ENCODE measurements at places on chromosomes 1 and 21.

GRCh38 chr1:169163059-169163458 lies 56.6 kb downstream of the ATP1B1 start:
- DNase-seq = no peak

- DNase-seq = no peak
Observed at GRCh38 chr1:3417082-3417739, 37.3 kb upstream of the ARHGEF16 start.

DNA sequence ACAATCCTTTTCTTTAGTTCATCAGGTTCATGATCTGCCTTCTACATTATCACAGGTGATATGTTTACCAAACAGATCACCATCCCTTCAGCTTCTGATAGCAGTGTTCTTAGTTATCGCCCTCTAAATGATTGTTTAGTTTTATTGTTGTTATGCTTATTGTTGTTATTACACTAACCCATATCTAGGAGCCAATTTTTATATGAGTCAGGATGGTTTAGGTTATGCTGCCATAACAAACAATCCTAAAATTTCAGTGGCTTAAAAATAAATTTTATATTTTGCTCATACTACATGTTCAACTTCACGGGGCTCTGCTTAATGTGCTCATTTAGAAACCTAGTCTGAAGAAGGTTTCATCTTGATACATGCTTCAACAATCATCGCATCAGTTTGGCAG lies 4.4 kb upstream of the JUN start:
- DNase-seq = no peak

- no peak for DNase-seq
Observed at GRCh38 chr1:4653796-4654725, at the start of gene AJAP1. AJAP1 (plus strand) TSS chr1:4654609; CDS start chr1:4655426, 817 bp downstream.

DNA sequence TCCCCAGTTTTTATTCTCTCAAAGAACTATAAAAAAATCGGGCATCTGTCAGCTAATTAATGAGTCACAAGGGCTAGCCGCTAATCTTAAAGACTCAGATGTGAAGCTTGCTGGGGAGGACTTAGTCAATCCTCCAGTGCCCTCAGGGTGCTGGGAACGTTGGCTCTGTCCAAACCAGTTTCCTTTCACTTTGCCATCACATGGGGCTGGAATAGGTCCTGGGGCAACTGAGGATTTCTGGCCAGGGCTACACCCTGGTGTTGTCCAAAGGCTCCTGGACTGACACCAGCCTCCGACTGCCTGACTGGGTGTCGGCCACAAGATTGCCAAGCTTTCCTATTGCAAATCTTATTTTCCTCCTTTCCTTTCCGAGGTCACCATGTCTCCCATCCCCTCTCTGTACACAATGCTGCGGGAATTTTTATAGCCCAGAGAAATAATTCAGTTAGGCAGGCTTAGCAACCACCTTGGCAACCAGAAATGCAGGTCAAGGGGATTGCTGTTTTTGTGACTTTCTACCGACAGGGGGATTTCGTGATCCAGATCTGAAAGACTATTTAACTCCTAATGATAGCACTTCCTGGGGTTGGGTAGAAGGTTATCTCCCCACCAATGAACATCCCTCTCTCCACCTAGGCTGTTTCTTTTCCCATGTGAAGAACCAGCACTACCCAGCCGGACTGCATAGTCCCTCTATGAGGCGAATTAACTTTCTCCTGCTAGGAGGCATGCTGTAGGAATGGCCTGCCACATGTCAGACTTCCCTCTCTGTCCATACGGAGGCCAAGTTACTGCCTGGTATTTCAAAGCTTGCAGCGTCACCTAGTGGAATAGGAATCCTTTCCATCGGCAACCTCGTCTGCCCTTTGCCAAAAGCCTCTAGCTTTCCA lies 29.9 kb upstream of the CTBS start:
- no peak for DNase-seq

GRCh38 chr1:211332830-211333229 lies 6.2 kb downstream of the TRAF5 start:
- no peak for DNase-seq

DNA sequence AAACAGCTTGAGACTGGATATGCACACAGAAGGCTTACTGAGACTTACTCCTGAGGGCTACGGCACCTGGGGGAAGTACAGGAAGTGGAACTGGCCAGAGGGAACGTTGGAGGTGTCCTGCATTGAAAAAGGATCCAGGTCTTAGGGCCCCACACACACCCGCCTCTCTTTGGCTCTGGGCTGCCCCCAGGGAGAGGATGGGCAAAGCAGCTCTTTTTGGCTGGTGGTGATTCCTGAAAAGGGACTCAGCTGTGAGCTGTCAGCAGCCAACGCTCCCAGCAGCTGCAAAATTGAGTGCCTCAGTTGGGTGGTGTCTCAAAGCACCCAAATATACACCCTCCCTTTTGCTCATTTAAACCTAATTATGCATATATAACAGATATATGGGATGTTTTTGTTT lies 213.2 kb downstream of the TNR start:
- no peak for DNase-seq

GRCh38 chr1:81007024-81007423 lies 793.7 kb upstream of the ADGRL2 start:
- no peak for DNase-seq

DNA sequence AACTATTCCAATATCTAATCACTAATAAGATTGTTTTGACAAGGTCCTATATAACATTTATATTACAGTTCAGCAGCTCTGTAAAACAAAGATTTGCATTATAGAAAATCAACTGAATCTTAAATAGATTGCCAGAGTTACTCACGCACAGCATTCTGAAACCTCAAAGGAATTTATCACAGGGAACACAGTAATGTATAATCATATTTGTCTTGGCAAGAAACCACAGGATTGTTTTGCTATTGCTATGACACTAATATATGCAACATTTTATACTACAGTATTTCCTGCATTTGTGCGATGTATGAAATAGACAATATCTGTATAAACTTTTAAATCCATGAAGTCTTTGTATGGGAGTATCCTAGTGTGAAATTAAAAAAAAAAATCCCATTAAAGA lies 101.4 kb downstream of the PLPPR5 start:
- DNase-seq = no peak

DNA sequence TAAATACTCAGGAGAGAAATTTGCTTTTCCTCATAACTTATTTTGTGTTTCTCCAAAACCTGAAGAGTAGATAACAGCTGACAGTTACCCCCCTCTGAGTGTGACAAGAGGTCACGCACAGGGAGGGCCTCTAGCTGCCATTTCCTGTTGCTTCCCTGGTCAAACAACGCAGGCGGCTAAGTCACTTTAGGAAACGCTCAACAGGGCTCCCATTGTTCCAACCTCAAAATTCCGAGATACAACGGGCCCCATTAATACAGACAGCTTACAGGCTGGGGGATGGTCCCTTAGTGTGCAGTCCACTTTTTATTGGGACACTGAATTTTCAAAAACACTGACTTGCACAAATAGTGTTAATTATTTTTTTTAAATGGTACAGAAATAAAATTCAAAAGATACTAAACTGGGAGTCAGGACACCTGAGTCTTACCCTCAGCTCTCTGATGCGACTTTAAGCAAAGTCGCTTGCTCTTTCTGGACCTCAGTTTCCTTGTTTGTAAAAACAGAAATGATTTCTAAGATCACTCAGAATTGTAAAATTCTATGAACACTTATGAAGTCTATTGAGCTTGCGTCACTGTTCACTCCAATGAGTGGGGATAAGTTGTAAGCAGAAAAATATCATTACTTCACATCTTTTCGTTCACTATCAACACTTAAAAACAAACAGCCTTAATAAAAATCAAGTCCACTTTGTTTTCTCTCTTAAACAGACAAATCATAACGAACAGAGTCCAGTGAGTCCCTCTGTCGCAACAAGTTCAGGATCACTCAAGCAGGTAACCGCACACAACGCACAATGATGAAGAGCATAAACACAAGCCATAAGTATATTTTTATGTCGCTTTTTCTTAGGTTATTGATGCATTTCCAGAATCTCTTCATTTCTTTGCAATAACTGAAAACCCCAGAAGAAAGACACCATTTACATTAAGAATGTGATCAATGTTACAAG lies 13.5 kb downstream of the LZIC start:
- DNase-seq = no peak

GRCh38 chr1:177975588-177976495 lies 6.0 kb upstream of the SEC16B start:
- DNase-seq = no peak

DNA sequence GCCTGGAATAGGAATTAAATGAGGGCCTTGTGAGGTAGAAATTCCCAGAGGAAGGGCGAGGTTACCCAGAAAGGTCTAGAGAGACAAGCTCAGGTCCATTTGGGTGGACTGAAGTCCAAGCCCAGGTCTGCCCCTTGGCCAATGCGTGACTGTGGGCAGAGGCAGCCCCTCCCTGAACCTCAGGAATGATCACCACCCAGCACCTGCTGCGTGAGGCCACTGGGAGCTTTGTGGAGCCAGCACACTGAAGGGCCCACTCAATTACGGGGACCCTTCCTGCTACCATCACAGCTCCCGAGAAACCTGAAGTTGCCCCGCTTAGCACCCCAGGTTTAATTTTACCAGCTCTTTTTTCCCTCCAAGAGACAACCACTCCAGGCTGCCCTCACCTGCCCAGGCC lies 6.5 kb upstream of the MATN1 start:
- no peak for DNase-seq

DNA sequence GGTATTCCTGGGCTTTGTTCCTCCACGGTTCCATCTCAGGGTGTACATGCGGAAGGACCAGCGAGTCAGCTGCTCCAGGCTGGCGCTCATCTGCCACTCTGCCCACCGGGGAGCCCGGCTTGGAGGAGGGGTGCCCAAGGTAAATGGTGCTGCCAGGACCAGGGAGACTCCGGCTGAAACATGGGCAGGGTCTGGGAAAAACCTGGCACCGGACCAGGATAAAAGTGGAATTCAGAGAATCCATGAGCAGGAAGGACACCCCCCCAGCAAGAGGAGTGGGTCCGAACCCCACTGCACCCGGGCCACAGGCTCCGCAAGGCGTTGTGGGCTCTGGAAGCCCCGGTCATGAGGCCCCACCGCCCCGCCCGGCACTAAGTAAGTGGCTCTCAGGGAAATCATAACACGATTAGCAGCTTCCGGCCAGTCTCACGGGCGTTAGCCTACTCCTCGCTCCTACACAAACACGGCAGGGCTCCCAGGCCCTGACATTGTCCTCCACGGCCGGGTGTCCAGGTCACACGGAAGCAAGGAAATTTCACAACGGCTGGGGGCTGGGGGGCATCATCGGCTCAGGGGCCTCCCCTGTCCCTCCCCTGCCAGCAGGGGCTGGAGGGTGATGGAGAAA lies 21.1 kb downstream of the MEGF6 start:
- DNase-seq = no peak

DNA sequence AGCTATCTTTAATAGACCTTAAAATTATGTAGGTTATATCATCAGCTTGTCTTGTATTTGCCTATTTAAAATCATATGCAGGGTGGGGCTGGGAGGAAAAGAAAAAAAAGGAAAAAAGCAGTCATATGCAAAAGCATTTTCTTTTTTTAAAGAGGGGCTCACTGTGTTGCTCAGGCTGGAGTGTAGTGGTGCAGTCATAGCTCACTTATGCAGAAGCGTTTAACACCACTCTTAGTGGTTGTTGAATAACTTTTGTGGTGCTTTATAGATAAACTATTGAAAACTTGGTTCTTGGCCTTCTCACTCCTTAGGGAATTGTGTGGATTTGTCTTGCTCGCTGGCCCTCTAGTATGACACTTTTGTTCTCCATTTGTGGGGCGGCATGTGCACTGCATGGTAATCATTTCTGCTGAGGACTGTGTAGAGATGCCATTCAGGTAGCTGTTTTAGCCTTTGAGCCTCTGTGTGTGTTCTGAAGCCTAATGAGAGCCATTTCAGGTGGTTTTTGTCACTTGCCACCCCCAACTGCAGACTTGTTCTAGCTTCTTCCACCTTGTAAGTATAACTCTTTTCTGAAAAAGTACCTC lies 77.8 kb downstream of the KIF1B start:
- no peak for DNase-seq

GRCh38 chr1:200317236-200317635 lies 92.6 kb downstream of the ZNF281 start:
- no peak for DNase-seq

DNA sequence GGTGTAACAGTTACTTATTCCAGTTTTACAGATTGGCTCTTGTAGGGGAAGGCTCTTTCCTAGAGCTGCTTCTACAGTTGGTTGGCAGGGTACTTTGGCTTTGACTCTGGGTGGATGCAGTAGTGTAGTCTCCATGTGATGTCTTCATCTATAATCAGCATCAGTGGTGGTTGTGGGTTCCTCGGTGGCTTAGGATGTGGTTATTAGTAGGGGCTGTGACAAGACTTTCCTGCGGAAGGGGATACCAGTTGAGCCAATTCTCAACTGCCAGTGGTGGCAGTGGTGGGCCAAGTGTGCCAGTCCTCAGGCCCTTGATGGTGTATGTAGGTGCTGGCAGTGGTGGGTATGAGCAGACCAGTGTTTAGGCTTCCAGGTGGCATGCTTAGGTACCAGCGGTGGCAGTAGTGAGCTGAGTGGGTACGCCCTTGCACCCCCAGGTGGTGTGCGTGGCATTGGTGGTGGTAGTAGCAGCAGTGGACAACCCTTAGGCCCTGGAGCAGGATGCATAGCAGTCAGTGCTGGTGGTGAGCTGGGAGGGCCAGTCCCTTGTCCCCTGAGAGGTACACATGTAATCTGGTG lies 27.2 kb upstream of the KLF18 start:
- no peak for DNase-seq

DNA sequence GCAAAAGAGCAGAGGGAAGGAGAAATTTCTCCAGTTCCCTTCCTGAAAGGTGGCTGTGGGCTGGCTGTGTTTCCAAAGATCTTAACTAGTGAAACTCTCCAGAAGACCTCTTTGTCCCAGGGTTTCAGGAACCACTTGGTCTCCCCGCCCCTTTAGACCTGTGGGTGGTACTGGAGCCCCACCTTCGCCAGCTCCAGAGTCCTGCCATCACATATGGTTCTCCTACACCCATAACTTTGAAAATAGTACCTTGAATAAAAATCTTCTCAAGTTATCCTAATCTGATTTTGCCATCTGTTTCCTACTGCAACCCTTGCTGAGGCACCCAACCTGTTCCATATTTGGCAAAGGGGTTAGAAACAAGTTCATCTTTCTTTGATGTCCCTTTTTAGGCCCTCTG lies 303.9 kb downstream of the SEC16B start:
- DNase-seq = no peak

DNA sequence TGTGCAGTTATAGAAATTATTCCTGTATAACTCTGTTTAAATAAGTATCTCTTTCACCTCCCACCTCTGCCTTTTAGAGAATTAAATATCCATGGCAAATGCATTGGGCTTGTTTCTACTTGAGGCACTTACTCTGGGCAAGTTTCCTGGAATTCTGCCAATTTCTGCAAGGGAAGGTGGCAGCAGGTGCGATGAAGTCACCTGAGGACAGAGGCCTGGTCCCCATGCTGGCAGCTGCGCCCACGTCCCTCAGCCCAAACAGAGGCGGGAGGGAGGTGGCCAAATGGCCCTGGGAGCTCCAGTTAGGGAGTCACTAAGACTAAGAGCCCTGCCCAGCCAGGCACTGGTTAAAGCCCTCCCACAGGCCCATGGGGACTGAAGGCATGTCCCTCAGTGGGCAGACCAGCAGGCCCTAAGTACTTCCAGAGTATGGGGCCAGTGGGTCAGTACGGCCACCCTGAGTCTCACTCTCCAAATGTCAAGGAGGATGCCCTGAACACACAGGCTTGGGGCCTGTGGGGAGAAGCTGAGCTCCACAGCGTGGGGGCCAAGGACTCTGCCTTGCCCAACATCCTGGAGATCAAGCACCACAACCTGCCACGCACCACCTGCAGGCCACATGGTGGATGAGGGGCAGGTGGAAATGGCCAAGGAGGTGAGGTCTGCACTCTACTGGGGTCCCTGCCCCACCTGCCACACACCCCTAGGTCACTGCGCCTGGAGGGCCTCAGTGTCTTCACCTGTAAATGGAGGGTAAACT lies 19.4 kb downstream of the ACOT7 start:
- no peak for DNase-seq
